ENCODE measurements at places on chromosomes 6 and 20.

DNA sequence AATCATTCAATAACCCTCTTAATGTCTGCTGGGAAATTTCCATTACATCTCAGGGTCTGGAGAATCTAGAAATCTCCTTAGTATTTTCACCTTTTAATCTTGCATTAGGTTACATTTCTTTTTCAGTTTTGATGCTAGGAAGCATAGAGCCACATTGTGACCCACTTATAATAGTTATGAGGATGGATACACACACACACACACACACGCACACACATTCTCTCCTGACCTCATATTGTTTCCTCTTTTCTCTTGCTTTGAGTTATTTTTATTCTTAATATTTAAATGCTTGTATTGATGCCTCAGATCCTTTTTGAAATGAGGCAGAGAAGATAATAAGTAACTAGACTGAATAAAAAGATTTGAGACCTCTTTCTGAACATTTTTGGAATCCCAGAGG is 128.4 kb downstream of the KLHL32 start:
- no peak for DNase-seq

- no peak for DNase-seq
Measured at GRCh38 chr6:13013681-13014503, 297.3 kb downstream of the PHACTR1 start.

DNA sequence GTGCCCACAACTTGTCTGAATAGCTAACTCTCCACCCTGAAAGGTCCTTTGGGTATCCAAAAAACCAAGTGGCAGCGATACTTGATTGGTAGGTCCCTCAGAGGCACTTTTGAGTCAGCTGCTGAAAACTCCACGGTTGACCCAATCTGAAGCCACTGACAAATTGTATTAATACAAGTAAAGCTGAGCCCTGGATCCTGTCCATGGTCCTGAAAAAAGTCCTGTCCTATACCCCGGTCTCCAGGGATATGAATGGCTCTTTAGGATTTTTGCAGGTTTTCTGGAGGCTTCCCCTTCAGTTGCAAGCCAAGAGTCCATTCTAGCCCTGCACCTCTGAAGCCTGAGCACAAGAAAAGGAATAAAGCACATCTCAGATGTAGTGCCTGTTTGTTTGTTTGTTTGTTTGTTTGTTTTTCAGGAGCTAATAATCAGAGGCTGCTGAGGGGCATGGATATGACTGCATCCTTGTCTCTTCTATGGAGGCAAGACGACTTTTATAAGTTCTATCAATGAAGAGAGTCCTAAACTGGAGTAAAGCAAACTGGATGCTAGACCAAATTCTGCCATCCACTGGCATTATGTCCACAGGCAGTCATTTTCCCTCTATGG is 1.7 kb upstream of the SLC12A5 start:
- DNase-seq, result no peak

GRCh38 chr6:6788394-6789032 is 200.0 kb downstream of the LY86 start:
- no peak for DNase-seq

- DNase-seq, result no peak
Measured at GRCh38 chr6:122610690-122611455, 668 bp downstream of the PKIB start.

DNA sequence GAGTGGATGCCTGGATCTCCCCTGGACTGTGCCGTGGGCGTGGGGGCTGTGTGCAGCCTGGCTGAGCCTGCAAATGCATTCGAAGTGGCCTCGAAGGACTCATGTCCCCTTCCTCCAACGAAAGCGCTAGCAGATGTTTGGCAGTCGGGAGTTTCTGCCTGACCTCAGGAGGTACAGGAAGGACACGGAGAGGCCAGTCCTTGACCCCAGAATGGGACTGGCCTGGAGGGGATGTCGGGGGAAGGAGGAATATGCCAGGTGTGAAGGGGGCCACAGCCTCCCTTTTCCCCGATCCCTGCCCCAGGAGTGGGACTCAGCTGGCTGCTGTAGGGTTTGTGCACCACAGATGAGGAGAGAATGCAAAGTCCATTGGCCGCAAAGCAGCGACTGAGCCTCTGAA is 45.6 kb downstream of the APCDD1L start:
- no peak for DNase-seq

GRCh38 chr6:12572896-12573827 is 143.4 kb upstream of the PHACTR1 start:
- no peak for DNase-seq

DNA sequence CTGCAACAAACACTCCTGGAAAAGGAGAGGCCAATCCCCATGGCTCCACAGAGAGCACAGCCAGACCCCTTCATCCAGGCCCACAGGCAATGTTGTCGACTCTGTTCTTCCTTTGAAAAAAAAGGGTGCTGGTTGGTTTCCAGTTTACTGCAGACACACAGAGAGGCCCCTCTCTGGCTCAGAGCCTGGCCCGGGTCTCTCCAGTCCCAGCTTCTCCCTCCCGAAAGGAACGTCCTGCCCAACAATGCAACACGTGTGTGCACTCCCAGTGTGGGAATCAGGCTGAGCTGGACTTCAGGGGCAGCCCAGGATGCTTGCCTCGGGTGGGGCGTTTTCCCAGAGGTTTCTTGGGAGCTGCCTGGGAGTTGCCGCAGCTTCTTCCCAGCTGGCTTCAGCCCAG is 4.5 kb upstream of the NKAIN4 start:
- no peak for DNase-seq

DNA sequence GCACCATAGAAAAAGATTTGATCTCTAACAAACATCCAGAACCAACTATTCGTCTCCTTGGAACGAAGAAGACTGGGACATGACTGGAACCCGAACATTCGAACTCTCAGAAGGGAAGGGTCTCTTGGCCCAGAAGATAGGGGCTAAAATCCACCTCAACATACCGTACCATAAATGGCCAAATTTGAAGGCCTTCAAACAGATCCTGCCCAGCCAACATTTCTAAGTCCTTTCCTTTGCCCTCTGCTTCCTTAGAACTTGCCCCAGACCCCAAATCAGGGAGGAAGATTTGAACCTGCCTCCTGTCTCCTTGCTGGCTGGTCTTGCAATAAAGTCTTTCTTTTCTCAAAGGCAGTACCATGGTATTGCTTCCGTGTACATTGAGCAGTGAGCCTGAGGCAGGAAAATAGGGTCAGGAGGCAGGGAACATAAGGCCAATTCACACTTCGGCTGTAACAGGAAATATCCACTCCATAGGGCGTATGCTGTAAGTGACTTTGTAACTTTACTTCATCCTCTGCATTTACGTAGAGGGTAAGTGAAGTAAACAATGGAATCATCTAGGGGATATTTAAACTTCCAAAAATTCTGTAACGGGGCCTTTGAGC is 1.8 kb upstream of the PXDC1 start:
- no peak for DNase-seq

DNA sequence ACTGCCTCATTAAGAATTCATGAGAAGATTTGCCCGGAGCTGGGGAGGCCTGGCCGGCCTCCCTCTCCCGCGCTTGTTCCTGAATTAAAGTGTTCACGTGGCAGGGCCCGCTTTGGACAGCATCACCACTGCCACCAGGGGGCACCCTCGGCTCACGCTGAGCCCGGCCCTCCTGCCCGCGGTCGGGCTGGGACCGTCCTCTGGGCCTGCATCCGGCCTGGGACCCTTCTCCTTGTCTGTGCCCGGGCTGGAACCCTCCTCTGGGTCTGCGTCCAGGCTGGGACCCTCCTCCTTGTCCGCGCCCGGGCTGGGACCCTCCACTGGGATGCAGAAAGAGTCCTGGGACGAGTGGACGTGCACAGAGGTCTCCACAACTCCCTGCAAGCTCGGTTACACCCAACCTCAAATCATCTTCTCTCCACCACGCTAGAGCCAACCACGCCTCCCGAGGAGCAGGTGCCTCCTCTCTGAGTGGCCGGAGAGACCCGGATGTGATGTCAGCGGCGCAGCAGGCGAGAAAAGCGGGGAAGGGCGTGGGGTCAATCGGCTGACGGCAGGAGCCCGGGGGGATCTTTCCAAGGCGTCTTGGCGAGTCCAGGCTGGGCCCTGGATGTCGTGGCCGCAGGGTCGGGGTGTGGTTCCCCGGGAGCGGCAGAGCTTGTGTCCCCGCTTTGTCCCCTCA is 50.9 kb upstream of the DACT2 start:
- no peak for DNase-seq

DNA sequence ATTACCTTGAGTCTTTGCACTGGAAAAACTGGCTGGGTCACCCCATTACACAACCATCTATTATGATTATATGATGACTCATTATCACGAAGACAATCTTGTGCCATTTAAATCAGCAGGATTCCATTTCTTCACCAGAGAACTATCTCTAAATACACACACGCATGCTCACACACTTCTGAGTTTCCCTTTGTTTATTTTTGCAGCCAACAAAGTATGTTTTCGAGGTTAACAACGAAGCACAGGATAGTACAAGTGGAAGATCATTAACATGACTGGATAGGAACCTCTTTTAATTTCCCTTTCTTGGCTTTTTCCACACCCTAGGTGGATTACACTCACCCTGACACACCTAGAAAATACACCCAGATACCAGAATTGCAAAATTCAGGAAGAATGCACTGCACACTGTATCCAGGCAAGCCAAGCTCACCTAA is 18.9 kb downstream of the PERP start:
- no peak for DNase-seq

DNA sequence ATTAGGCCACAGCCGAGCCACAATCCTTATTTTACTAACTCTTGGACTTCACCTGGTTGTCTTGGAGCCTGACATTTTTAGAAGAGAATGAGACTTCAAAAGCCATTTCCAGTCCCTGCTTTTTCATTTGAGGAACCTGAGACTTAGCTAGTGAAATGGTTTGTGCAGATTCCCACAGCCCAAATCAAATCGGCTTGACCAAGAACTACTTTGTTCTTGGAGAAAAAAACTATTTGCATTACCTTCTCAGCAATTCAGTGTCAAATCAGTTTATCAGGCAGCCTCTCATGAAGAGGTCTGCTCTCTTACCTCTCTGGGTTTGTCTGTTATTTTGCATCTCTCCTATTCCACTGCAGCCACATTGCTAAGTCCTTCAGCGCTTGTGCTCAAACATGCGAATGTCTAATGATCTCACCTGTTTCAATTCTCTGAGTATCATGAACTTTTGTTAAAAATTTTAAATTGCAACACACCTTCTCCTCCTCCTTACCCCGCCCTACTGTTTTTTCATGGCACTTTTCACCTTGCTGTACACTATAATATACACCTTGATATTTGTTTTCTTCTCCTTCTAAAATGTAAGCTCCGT is 573 bp upstream of the IFNGR1 start:
- no peak for DNase-seq

DNA sequence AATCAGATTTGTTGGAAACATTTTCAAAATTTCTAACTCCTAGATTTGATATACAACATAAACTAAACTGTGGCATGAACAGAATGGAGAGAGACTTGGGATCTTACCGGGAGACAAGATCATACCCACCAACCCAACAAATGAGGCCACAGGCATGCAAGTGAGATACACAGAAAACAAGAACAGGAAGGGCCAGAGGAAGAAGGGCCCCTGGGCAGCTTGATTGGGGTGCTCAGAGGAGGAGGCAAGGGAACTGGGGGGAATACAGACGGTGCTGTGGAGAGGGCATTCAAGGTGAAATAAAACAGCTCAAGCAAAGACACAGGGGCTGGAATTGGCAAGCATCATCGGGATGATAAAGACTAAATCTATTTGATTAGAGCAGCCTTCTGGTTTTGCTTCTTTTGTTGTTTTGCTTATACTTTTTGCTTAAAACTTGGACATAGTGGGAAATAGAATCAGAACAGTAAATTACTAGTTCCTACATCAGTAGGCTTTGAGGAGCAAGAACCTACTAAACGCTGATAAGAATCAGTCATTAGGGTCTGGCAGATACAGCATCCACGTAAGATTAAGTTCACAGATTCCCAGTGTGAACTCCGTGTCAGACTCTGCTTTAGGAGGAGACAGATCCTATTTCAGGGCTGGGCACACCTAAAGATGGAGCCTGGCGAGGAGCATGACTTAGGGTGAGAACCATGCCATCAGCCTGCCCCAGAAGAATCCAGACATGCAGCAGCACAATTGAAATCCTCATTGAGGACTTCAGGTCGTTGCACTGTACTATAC is 3.5 kb upstream of the RAMACL start:
- no peak for DNase-seq

GRCh38 chr6:699319-699718 is 6.4 kb upstream of the EXOC2 start:
- no peak for DNase-seq

- DNase-seq, result no peak
Measured at GRCh38 chr6:70864401-70864800, 92.5 kb downstream of the B3GAT2 start.

DNA sequence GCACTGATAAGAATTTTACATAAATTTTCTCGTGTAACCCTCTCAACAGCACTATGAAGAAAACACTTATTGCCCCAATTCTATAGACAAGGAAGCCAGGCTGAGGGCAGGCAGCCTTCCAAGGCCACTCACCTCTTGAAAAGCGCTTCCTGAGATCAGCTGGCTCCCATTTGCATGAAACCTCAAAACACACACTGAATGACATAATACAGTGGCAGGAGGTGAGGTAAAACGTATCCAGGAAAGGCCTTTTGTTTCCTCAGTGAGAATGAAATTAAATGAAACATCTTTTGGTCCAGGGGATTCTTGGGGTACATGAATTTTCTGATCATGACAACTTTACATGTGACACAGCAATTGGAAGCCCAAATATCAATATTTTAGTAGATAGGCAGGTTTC is 112.5 kb downstream of the WDR27 start:
- DNase-seq, result no peak

- DNase-seq, result no peak
Measured at GRCh38 chr6:151808371-151809241, 1.1 kb downstream of the ESR1 start.

DNA sequence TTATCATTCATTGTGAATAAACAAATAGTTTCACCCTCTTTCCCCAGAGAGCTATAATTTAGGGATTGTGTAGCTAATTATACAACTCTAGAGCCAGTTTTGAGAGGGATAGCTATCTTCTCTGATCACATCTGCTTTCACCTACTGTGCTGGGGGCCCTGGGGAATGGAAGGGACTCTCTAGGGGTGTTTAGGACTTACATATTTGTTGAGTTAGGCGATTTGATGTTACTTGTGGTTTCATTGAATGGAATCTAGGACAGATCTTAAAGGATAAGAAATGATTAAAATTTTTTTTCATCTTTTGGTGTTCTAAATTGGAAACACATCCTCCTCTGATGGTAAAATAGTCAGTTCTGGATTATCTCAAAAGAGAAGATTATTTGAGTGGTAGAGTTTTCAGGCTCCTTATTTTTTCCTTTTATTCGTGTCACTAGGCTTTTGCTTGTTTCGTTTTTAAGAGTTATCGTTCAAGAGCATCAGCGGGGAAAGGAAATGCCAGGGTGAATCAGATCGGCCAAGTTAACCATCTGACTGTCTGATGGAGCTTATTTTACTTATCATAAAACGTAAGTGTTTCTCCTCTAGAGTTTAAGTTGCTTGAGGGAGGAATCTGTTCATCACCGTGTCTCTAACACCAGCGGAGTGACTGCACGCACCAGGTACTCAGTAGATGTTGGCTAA is 236.7 kb downstream of the FARS2 start:
- no peak for DNase-seq

GRCh38 chr6:12060780-12061609 is 48.9 kb downstream of the HIVEP1 start:
- peak; percentile 46 for DNase-seq
